Lower lobe of right lung (tissue), 2 donors: ENCODE measurements at places on chromosomes 5 and 9. TPM values are rescaled to one million over a fixed set of nuclear protein-coding genes. Genes with fewer than 3 reads are reported as not detected.

DNA sequence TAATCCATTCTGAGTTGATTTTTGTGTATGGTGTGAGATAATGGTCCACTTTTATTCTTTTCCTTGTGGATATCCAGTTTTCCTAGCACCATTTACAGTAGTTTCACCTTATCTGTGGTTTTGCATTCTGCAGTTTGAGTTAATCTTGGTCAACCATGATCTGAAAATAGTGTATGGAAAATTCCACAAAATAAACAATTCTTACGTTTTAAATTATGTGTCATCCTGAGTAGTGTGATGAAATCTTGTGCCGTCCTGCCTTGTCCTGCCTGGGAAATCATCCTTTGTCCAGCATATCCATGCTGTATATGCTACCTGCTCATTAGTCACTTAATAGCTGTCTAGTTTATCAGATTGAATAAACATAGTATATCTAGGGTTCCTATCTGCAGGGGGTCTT lies 42.1 kb downstream of the CDC42SE2 start:
- peaks cover 18% of the 10 kb centered on the region for H3K4me1 ChIP-seq
- H3K27me3 ChIP-seq: no peaks in the 10 kb centered on the region
- H3K27ac ChIP-seq: no peak overlapping the region
- no peak for DNase-seq
- H3K36me3 ChIP-seq: no peaks in the 10 kb centered on the region

GRCh38 chr5:36208786-36209185 lies 32.9 kb downstream of the NADK2 start:
- DNase-seq: no peak
- H3K36me3 ChIP-seq: peaks cover 57% of the 10 kb centered on the region
- H3K4me3 ChIP-seq: no peak overlapping the region
- no peaks in the 10 kb centered on the region for H3K4me1 ChIP-seq

DNA sequence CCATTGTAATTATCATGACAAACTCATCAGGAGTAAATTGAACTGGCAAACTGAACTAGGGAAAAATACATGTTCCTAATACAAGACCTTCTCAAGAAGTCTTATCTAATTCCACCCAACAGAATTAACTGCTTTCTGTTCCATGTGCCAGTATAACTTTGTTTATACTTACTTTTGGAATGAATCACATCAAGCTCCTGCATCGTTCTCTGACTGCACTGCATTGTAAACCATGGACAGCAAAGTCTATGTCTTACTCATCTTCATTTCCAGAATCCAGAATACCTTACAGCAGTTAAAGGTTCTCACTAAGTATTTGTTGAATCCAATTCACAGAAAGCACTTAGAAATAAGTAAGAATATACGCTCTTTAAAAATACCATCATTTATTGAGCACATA lies 102.8 kb downstream of the PLK2 start:
- H3K27ac ChIP-seq: no peak overlapping the region
- H3K4me3 ChIP-seq: no peak overlapping the region
- H3K4me1 ChIP-seq: no peaks in the 10 kb centered on the region
- DNase-seq: no peak
- no peaks in the 10 kb centered on the region for H3K27me3 ChIP-seq
- no peaks in the 10 kb centered on the region for H3K36me3 ChIP-seq

GRCh38 chr5:17359451-17360011 lies 138.5 kb upstream of the TAF11L2 start:
- no peak overlapping the region for H3K4me3 ChIP-seq
- no peaks in the 10 kb centered on the region for H3K27me3 ChIP-seq
- no peak overlapping the region for H3K27ac ChIP-seq

- no peaks in the 10 kb centered on the region for H3K36me3 ChIP-seq
- no peaks in the 10 kb centered on the region for H3K4me1 ChIP-seq
- no peak for DNase-seq
Measured at GRCh38 chr5:98110791-98111190, 662.7 kb upstream of the RGMB start.

DNA sequence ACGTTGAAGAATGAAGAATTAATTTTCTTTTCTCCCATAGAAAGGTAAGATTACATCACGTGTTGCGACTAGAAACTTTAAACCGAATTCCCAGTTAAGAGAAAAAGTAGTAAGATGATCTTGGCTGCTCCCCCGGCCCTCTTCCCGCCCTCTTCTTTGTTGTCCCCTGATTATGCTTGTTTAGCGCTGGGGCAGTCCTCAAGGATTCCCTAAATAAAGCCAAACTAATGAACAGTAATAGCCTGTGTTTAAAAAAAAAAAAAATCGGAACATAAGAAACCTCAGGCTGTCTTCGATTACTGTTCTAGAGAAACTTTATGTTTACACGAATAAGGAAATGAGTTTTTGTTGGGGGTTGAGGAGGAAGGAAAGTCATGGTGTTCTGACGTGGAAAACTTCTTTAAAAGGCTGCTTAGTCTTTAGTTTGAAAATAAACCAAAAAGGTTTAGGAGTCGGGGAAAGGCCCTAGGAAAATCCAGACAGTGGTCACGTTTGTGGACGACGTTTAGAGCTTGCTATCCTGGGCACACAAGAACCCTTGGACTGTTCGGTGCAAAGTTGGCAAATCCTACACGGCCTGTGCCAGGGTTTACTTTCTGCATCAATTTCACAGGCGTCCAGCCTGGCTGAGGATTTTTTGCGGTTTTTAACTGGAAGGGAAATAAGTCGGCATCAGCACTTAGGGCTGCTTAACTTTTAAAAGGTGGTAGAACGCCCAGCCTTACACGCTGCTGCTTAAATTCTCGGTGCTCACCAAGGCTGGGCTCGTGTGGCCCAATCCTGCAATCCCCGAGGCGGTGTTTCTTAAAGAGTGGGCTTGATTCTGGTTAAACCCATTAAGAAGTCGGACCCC lies 1.1 kb upstream of the MAT2B start:
- H3K27ac ChIP-seq: peak overlapping the region; percentile 99
- peak; percentile 49 for DNase-seq
- H3K36me3 ChIP-seq: no peaks in the 10 kb centered on the region
- H3K27me3 ChIP-seq: no peaks in the 10 kb centered on the region

- no peak overlapping the region for H3K4me3 ChIP-seq
- no peak for DNase-seq
- H3K4me1 ChIP-seq: no peaks in the 10 kb centered on the region
Measured at GRCh38 chr9:14806941-14807520, 84.5 kb upstream of the CER1 start.

- DNase-seq: no peak
- no peaks in the 10 kb centered on the region for H3K27me3 ChIP-seq
- H3K4me1 ChIP-seq: no peaks in the 10 kb centered on the region
- no peaks in the 10 kb centered on the region for H3K36me3 ChIP-seq
- no peak overlapping the region for H3K27ac ChIP-seq
Measured at GRCh38 chr5:81994679-81995078, 22.9 kb downstream of the ATG10 start.

- H3K27ac ChIP-seq: no peak overlapping the region
- no peak overlapping the region for H3K4me3 ChIP-seq
- DNase-seq: peak; percentile 49
- H3K27me3 ChIP-seq: peaks cover 21% of the 10 kb centered on the region
- H3K4me1 ChIP-seq: peaks cover 6% of the 10 kb centered on the region
- H3K36me3 ChIP-seq: no peaks in the 10 kb centered on the region
Measured at GRCh38 chr5:1204693-1205242, 3.4 kb downstream of the SLC6A19 start.

GRCh38 chr9:33950371-33950770 lies 98.3 kb downstream of the UBAP2 start:
- peaks cover 74% of the 10 kb centered on the region for H3K36me3 ChIP-seq
- no peak overlapping the region for H3K27ac ChIP-seq
- DNase-seq: no peak
- no peaks in the 10 kb centered on the region for H3K4me1 ChIP-seq
- H3K27me3 ChIP-seq: no peaks in the 10 kb centered on the region
- no peak overlapping the region for H3K4me3 ChIP-seq

- no peaks in the 10 kb centered on the region for H3K4me1 ChIP-seq
- H3K36me3 ChIP-seq: no peaks in the 10 kb centered on the region
- H3K27ac ChIP-seq: no peak overlapping the region
Measured at GRCh38 chr9:27303219-27303618, 6.3 kb upstream of the EQTN start.

DNA sequence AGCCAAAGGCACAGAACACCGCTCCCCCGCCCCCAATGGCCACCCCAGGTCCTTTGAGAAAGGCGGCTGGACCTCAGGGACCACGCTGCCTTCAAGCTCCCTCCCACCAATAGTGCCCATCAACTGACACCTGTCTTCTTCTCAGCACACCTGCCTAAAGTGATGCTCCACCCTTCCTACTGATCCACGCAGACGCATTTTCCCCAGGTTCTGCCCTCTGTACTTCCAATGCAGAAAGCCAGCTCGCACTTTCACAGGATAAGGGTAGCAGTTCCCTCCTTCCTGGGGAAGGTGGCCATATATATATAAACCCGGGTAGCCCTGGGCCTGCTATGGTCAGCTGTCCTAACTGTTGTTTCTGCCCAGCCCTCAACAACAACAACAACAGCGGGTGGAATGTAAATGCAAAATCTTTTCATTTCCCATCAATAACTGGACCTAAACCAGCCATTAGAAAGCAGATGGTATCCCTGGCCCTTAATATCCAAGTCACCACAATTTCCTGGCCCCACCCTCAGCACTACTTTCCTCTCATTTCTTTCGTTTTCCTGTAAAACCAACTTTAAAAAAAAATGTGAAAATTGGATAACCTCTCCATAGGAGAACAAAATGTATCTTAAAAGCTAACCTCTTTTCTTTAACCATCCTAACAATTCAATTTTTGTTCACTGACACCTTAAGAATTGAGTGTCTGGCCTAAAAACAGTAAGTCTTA lies 1.7 kb downstream of the GOLM1 start:
- H3K27me3 ChIP-seq: peaks cover 6% of the 10 kb centered on the region
- H3K36me3 ChIP-seq: no peaks in the 10 kb centered on the region
- no peak for DNase-seq
- no peak overlapping the region for H3K4me3 ChIP-seq

GRCh38 chr5:42168091-42168670 lies 243.1 kb downstream of the FBXO4 start:
- no peaks in the 10 kb centered on the region for H3K4me1 ChIP-seq
- no peak overlapping the region for H3K4me3 ChIP-seq
- no peaks in the 10 kb centered on the region for H3K36me3 ChIP-seq
- H3K27ac ChIP-seq: no peak overlapping the region
- H3K27me3 ChIP-seq: no peaks in the 10 kb centered on the region

- H3K4me3 ChIP-seq: no peak overlapping the region
- no peak overlapping the region for H3K27ac ChIP-seq
- peaks cover 5% of the 10 kb centered on the region for H3K36me3 ChIP-seq
- H3K27me3 ChIP-seq: no peaks in the 10 kb centered on the region
- H3K4me1 ChIP-seq: no peaks in the 10 kb centered on the region
Measured at GRCh38 chr5:137688210-137688840, 47.6 kb downstream of the KLHL3 start.

DNA sequence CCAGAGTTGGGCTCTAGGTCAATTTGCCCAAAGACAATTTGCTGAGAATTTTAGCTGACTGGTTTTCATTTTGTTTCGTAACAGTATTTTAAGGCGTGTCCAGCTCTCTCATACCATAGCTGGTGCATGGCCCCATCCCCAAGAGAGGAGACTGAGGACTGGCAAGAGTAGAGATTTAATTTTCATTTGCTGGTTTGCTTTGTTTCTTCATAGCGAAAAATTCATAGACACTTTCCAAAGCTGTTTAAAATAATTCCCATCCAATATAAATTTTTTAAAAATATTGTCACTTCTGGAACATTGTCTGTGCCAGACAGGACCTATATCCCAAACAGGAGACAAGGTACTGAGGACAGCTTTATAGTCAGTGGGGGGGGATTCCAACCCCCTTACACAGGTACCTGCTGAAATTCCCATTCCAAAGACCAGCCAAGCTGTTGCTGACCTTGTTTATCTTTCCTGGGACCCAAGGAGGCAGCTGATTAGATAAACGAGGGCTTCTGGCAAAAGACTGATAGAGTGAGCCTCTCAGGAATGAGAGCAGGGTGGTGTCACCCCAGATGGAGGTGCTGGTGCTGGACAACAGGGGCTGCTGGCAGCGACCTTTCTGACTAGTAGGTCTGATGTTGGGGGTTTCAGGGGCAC lies 6.8 kb upstream of the ANGPTL2 start:
- H3K36me3 ChIP-seq: no peaks in the 10 kb centered on the region
- H3K4me3 ChIP-seq: no peak overlapping the region
- peak overlapping the region; percentile 58 for H3K27ac ChIP-seq
- no peaks in the 10 kb centered on the region for H3K27me3 ChIP-seq
- peaks cover 44% of the 10 kb centered on the region for H3K4me1 ChIP-seq

DNA sequence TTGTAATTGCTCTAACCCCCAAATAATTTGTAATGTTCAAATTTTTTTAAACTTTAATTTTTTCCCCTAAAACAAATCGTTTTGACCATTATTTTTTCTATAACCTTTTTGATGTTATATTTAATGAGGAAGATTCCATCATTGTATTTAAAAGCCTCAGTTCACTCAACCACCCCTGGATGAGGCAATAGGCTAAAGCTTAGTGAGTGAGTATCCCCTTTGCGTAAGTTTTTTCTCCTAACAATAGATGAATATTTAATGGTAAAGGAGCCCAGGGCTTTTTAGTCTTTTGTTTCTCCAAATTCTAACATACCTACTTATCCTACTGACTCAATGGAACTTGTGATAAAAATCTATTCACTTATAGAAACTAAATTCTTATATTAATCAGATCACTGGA lies 38.1 kb downstream of the ALDH1A1 start:
- no peak overlapping the region for H3K4me3 ChIP-seq
- no peak for DNase-seq
- no peak overlapping the region for H3K27ac ChIP-seq
- peaks cover 46% of the 10 kb centered on the region for H3K36me3 ChIP-seq
- peaks cover 5% of the 10 kb centered on the region for H3K4me1 ChIP-seq

The GABRA6 gene
- not detected for total RNA-seq

GRCh38 chr5:143782588-143783386 lies 29.2 kb upstream of the HMHB1 start:
- no peaks in the 10 kb centered on the region for H3K27me3 ChIP-seq
- no peaks in the 10 kb centered on the region for H3K36me3 ChIP-seq
- H3K4me3 ChIP-seq: no peak overlapping the region
- H3K27ac ChIP-seq: no peak overlapping the region

GRCh38 chr9:110912419-110913291 lies 125.6 kb downstream of the LPAR1 start:
- peaks cover 15% of the 10 kb centered on the region for H3K4me1 ChIP-seq
- H3K27ac ChIP-seq: peak overlapping the region; percentile 66
- no peaks in the 10 kb centered on the region for H3K36me3 ChIP-seq
- DNase-seq: no peak
- H3K4me3 ChIP-seq: no peak overlapping the region
- no peaks in the 10 kb centered on the region for H3K27me3 ChIP-seq
